ENCODE measurements at places on chromosomes 11 and 22.

GRCh38 chr11:94576306-94576705 lies 9.1 kb downstream of the PIWIL4 start:
- DNase-seq: no peak

DNA sequence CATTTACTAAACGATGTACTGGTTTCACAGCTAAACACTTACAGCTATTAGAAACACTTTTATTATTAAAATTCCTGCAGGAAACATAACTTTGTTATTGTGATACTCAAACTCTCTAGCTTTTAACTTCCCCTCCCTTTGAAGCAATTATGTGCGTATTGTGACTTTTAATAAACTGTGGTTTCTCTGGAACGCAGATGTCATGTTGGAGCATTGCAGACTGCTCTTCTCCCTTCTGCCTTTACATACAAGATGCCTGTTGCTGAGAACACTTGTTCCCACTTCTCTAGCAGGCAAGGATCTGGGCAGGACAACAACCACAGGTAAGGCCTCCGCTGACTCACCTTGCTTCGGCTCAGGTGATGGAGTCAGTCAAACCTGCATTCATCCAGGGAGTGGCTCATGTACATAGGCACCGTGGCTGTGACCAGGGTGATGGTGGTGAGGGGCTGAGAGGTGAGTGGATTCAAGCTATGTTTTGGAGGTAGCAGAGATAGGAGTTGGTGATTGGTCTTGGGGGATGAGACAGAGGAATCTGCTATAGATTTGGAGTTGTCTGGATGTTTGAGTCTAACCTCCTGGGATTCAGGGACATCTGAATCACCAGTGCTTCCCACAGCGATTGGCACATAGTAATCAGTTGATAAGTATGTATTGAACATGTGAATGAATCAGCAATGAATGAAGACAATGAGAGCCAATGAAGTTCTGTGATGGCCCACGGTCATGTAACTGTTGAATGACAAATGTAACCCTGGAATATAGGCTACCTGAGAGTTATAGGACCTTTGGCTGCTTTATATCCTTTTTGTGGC lies 106.0 kb downstream of the ADAMTS15 start:
- no peak for DNase-seq

GRCh38 chr11:32034680-32035079 lies 56.2 kb upstream of the RCN1 start:
- no peak for DNase-seq

GRCh38 chr11:117281159-117281558 lies 10.0 kb upstream of the BACE1-AS start:
- DNase-seq: peak; percentile 99

DNA sequence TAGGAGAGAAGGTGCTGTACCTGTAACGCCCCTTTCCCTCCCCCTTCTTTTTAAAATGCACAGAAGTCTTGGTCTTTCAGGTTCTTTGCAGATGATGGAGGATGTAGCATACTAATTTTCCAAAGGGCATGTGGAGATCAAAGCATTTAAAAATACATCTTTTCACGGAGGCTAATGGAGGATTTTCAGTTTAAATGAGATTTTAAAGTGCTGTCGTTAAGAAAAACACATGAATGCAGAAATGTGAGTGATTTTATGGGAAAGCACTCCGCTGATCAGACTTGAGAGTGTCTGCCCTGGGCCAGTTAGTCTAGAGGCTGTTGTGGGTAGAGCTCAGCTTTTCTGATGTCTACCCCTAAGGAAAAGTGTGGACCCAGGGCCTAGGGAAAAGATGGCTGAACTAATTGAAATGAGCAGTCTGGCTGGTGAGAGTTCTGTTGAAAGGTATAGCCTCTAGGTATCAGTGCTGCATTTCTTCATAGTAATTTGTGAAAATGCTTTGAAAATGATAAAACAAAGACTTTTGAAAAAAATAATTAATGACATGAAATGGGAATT lies 2.5 kb downstream of the AMOTL1 start:
- no peak for DNase-seq

GRCh38 chr11:96101146-96101545 lies 177.2 kb upstream of the MTMR2 start:
- no peak for DNase-seq

GRCh38 chr11:28621753-28622152 lies 513.6 kb downstream of the METTL15 start:
- peak; percentile 84 for DNase-seq

DNA sequence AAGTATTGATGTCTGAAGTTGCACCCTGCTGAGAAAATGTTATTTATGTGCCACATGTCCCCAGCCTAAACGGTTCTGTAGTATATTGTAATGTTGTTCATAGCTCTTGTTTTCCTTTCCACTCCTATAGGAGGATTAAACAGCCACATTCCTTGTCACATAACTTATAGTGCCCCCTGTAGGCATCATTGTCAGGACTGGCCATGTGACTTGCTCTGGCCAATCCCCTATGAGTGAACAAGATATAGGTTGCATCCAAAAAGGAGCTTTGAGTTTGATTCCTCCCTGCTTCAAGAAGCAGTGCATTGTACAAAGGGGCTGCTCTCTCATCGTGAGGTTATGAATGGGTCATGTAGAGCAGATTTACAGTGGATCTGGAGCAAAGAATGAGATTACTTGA lies 717.6 kb upstream of the ANO5 start:
- no peak for DNase-seq

DNA sequence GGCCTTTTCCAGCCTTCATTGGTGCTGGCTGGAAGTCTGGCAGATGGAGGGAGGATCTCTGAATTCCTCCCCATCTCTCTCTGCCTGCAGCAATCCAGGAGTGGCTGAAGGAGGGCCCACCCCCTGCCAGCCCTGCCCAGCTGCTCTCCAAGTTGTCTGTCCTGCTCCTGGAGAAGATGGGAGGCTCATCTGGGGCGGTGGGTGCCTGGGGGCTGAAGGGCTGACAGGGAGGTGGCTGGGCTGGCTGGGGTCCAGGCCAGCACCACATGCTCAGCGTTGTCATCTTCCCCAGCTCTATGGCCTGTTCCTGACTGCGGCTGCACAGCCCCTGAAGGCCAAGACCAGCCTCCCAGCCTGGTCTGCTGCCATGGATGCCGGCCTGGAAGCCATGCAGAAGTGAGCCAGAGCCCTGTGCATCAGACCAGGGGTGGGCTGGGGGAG lies 12.2 kb downstream of the TKFC start:
- DNase-seq: no peak

DNA sequence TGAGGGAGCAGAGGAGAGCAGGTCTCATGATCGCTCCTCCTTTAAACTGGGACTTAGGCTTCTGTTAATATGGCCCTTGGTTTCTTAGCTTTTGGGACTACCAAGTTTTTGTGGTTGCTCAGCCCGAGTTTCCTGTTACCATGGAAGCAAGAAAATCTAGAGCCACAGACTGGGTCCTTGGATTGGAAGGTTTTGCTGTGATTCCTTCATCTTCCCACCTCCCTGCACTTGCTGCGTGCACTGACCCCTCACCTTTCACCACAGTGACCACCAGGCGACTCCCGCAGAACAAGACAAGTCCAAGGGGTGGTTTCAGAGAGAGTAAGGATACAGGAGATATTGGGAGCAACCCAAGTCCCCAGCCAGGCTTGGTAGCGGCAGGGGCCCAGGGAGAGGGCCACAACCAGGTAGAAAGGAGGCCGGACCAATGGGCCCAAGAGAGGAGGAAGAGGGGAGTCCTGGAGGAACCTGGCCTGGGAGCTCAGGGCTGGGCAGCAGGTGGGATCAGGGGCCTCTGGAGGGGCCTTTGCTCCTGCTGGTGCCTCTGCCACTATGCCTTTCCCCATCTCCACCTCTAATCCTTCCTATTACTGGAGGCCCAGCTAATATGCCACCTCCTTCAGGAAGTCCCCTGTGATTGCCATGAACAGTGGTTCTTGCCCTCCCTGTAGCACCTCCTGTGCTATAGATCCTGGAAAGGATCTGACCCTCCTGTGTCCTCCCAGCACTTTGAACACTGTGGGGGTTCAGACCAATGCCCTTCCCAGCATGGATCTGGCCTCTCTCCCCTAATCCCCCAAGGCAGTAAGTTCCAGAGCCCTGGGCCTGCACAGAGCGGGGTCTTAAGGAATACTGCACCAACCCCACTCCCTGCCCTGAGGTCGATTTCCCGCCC lies 21.2 kb downstream of the CSF2RB start:
- no peak for DNase-seq

DNA sequence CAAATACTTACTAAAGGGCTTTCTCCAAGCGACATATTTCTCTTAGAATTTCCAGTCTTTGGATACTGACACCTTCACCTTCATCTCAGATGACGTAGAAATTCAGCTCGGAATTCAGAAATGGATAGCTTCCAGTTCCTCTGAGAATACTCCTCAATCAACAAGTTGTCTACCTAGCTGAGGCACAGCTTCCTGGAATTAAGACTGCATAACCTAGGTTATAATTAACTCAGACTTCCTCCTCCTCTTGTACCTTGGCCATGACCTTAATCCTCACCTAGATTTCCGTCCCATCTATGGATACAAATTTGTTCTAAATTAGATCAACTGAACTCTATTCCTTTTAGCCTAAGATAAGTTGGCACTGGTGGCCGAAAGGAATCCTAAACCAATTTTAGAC lies 17.4 kb downstream of the ATP5MG start:
- DNase-seq: no peak

DNA sequence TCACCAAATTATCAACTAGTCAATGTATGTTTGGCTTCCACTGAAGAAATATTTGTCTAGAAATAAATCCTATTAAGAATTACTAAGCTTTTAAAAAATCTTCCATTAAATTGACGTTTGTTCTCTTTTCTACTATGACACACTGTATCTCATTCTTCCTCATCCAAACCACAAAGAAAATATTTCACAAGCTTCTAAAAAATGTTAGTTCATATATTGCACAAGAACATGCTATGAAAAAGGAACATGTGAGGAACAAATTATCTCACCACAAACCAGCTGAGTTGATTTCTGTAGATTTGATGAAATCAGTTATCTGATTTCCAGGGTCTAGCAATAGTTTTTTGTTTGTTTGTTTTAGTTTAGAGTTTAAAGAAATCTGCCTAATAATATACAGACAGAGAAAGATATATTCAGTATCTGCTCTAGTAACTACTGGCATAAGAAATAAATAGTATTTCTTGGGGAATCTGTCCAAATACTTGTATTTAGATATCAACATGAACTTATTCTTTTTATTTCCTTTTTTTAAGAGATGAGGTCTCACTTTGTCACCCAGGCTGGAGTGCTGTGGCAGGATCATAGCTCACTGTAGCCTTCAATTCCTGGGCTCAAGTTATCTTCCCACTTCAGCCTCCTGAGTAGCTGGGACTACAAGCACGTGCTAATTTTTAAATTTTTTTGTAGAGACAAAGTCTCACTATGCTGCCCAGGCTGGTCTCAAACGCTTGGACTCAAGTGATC lies 161.7 kb downstream of the ATG16L2 start:
- peak; percentile 76 for DNase-seq

All from M059J (cell line).